Activated CD4-positive, alpha-beta T cell treated with anti-CD3 and anti-CD28 coated beads, Interleukin-2, amount 10 ng/mL, durations not matched to agents 7 days and 5 days (primary cell): ENCODE measurements at places on chromosomes 7 and 10. TPM values are rescaled to one million over a fixed set of nuclear protein-coding genes. Genes with fewer than 3 reads are reported as not detected.

DNA sequence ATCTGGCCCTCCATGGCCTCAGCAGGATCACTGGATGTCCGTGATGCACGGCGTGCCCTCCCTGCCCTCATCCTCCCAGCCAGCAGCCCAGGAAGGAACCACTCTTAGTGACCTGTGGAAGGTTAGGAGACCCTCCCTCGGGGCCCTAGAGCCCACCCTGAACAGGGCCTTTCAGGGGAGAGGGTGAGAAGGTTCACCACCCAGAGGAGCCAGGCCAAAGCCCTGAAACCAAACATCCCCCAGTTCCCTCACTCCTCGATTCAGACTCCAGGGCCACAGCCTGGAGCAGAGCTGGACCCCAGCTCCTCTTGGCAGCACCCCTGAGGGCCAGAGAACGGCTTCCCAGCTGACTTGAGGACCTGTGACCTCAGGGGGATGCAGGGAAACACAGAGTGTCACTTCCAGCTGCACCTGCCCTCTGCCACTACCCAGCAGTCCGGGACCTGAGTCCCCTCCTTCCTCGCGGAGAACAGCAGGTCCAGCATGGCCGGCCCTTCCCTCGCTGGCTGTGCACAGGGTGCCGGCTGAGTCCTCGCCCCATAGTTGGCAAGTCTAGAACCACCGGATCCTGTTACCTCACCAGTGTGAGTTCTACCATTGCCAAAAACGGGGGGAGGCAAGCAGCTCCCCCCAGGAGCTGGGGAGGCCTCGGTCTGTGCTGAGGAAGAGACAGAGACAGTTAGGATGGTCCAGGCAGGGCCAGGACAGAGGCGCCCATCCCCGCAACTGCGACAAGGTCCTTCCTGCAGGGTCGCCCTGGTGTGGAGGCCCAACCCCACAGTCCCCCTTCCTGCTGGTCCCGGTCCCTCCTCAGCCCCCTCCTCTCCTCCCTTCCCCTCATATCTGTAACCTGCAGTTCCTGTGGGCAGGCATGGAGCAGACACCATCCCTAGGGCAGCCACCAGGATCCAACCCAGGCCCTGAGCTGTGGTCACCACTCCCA is 158.6 kb downstream of the NRF1 start:
- H3K4me3 ChIP-seq, result no peak overlapping the region
- no peaks in the 10 kb centered on the region for H3K27me3 ChIP-seq
- DNase-seq, result no peak
- no peak overlapping the region for H3K27ac ChIP-seq
- no peaks in the 10 kb centered on the region for H3K36me3 ChIP-seq

The RGS10 gene
- 151 TPM for total RNA-seq

GRCh38 chr7:12518920-12519681 is 51.4 kb upstream of the SCIN start:
- no peaks in the 10 kb centered on the region for H3K4me1 ChIP-seq
- no peak overlapping the region for H3K4me3 ChIP-seq
- no peak for DNase-seq
- H3K27ac ChIP-seq, result no peak overlapping the region
- peaks cover 1% of the 10 kb centered on the region for H3K36me3 ChIP-seq

DNA sequence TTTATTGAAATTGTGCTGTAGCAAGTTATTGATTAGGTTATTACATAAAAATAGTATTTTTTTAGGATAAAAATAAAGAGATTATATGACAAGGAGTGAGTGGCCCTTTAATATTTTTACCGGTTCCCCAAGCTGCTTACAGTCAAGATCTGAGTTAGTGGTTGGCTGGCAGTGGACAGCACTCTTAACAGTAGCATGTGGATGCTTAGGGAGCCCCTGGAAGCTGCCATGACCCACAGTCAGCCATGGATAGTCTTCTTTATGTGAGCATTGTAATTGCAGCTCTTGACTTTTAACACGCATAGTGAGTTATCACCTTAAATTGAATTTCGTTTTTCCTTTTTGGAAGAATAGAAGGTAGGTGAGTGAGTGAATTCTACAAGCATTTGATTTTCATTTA is 22.1 kb downstream of the RAB18 start:
- H3K4me1 ChIP-seq, result peaks cover 66% of the 10 kb centered on the region
- peaks cover 31% of the 10 kb centered on the region for H3K36me3 ChIP-seq
- no peak for DNase-seq
- H3K27ac ChIP-seq, result no peak overlapping the region
- H3K27me3 ChIP-seq, result no peaks in the 10 kb centered on the region
- no peak overlapping the region for H3K4me3 ChIP-seq

DNA sequence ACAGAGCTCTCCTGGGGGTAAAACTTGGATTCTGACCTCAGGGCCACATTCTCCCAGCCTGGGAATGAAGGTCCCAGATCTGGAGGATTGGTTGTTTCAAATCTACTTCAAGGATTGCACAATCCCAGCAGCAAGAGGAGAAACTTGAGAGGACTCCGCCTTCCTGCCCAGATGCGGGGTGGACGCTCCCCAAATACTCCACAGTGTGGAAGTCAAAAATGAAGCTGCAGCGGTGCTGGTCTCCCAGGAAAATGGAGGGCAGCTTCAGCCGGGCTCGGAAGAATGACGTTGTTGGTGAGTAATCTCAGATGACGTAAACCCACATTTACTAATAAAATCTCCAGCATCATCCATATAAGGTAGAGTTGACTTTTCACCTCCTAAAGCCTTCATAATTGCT is 31.5 kb upstream of the PPP2R2D start:
- DNase-seq, result no peak
- no peaks in the 10 kb centered on the region for H3K4me1 ChIP-seq
- no peak overlapping the region for H3K4me3 ChIP-seq
- H3K27ac ChIP-seq, result no peak overlapping the region
- H3K36me3 ChIP-seq, result no peaks in the 10 kb centered on the region

GRCh38 chr7:106420736-106421135 is 136.0 kb upstream of the NAMPT start:
- no peaks in the 10 kb centered on the region for H3K36me3 ChIP-seq
- H3K27me3 ChIP-seq, result peaks cover 3% of the 10 kb centered on the region
- H3K4me1 ChIP-seq, result peaks cover 17% of the 10 kb centered on the region
- no peak overlapping the region for H3K4me3 ChIP-seq
- DNase-seq, result no peak

The HYCC1 gene
- 47.2 TPM for total RNA-seq

The KLLN gene
- 1.3 TPM for total RNA-seq

DNA sequence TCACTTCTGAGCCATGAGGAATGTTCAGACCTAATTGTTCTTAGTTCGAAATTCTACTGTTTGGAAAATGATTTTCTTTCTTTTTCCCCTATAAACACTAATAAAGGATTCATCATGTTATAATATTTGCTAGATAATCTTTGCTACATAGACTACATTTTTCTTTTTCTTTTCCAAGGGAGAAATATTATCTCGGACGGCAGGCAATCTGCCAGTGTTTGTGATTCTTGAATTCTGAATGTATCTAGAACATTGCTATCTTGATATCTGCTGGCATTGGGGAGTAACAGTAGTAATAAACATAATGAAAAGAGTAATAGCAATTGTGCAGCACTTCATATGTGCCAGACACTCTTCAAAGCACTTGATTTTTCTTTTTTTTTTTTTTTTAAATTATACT is 107.7 kb upstream of the ZNF32 start:
- no peak overlapping the region for H3K4me3 ChIP-seq
- H3K36me3 ChIP-seq, result no peaks in the 10 kb centered on the region
- H3K27me3 ChIP-seq, result no peaks in the 10 kb centered on the region
- peaks cover 5% of the 10 kb centered on the region for H3K4me1 ChIP-seq
